Stimulated activated CD8-positive, alpha-beta memory T cell treated with anti-CD3 and anti-CD28 coated beads, Interleukin-7, amount 100 ng/mL, for 4 hours (primary cell): ENCODE measurements at places on chromosomes 5 and 9.

GRCh38 chr5:124870070-124870469, 123.6 kb upstream of the ZNF608 start:
- no peak for DNase-seq

DNA sequence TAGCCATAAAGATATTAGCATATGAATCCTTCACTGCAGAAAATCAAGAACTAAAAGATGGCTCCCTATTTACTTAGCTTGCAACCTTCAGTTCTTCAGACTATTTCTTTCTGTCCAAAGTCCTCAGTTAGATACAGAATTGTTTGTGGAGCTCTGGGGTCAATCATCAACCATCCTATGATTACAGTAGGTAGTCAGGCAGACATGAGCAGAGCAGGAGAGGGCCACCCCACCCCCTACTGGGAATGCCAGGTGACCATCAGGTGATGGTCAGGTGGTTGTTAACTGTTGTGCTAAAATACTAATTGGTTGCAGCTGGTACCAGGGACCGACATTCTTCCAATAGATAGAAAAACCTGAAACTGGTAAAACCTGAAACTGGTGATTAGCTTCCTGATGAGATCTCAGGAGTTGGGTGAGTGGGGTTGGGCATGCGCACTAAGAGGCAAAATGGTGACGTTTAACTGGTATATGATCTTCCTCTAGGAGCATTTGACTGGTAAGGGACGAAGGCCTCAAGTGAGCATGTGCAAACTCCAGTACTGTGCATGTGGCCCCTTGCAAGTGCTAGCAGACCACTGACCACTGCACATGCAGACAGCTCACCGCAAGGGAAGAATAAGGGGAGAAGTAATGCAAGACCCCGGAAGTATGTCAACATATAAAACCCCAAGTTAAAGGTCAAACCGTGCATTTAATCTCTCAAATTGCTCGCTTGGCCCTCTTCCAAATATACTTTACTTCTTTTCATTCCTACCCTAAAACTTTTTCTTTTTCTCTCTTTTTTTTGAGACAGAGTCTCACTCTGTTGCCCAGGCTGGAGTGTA, 13.6 kb downstream of the C9orf57 start:
- DNase-seq, result no peak

GRCh38 chr5:138520971-138521370, 22.1 kb downstream of the ETF1 start:
- no peak for DNase-seq

DNA sequence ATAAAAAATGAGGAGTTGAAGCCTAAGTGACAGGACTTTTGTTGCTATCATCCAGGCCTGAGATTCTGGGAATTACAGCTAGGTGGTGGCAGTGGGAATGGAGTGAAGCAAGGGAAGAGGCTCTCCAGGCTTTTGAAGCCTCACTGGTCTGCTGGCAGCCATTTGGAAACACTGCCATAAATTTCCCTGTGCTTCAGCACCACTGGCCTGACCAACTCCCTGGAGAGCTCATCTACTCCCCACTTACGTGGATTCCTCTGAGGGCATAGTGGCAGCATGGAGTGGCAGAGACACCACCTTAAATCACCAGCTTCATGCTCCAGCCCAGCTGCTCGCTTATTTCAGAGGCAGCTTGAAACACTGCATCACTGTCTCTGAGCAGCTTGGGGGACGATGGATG, 518.2 kb downstream of the TLR4 start:
- no peak for DNase-seq

DNA sequence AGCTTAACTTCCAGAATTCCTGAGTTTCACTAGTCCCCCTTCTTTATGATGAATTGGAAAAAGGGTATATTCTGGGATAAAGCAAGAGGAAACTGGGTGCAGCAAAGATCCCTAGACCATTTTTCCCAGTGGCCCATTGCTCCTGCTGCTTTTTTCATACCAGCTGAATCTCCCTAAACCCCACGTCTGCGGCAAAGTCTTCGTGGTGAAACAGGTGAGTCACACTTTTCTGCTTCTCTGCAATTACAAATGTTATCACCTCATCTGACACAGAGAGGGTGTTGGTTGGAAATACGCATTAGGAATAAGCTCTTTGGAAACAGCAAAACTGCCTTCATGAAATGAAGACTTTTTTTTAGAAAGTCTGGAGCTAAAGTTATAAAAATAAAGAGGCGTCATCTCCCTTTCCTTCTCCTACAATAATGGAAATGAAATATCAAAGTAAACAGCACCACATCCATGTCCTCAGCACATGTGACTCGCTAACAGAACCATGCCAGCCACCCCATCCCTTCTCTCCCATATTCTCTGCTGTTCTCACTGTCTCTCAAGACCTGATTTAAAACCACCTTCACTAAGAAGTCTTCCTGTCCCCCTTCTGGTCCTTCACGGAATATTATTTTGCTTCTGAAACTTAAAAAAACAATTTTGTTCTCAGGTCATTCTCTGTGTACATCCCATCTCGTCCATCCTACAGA, 39.5 kb upstream of the GLRX start:
- DNase-seq, result no peak
